Bronchial epithelial cell (primary cell): ENCODE measurements at places on chromosomes 5 and 9. TPM values are rescaled to one million over a fixed set of nuclear protein-coding genes. Genes with fewer than 3 reads are reported as not detected.

The CRB2 gene
- total RNA-seq: not detected in 2 replicates

The ACSL6 gene
- 0.13 and 0.26 TPM in 2 replicates for total RNA-seq

The SPINK9 gene
- not detected in 2 replicates for total RNA-seq

The PIP5K1B gene
- total RNA-seq: 2.9 and 5.9 TPM in 2 replicates

The GRAMD2B gene
- 9.2 and 12.0 TPM in 2 replicates for total RNA-seq

The SLC12A2 gene
- total RNA-seq: 14.5 and 19.7 TPM in 2 replicates
